K562 (cell line): ENCODE measurements at places on chromosomes 5 and 9.

- DNase-seq, result no peak
Observed at GRCh38 chr9:95505072-95505716, 11.6 kb downstream of the PTCH1 start.

- no peak for DNase-seq
Observed at GRCh38 chr5:111930905-111931461, 174.0 kb upstream of the NREP start.

GRCh38 chr5:10227379-10227778 lies 22.3 kb downstream of the ATPSCKMT start:
- no peak for DNase-seq

DNA sequence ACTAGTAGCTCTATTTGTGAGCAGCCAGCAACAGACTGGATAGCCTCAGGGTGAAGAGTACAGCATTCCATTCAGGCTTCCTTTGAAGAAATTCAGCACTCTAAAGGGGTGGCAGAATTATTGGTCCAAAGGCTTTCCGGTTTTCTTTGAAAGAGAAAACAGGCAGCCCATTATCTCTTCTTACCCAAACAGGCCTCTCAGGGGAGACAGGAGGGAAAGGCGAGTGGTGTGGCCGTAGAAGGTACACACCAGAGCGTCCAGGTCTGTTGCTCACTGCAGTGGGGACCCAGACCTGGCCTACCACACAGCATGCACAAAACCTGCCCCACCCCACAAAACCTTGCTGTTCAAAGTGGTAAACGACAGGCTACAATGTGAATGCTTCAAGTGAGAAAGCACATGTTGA lies 83.3 kb downstream of the ZNF608 start:
- DNase-seq, result no peak

DNA sequence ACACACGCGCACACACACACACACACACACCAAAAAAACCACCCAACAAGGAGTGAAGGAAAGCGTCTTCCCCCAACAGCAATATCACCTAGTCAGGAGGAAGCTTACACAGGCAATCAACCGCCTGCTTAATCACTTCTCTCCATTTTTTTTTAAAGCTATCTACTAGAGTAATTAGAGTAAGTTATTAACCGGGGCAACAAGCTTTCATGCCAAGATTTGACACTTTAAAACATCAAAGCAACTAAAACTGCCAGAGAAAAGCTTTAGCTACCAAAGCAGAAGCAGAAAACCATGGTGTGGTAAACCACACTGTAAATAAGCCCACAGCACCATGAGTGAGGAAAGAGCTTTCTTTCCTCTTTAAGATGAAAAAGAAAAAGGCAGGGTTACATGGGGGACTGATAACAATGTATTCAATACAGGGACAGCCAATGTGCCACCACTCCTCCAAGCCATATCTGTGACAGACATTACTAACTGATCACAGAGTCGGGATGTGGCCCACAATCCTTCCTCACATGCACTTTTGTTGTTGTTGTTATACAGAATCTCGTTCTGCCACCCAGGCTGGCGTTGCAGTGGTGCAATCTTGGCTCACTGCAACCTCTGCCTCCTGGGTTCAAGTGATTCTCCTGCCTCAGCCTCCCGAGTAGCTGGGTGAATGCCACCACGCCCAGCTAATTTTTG lies 282.1 kb downstream of the CRB2 start:
- DNase-seq, result peak; percentile 20

- DNase-seq, result no peak
Observed at GRCh38 chr5:179170606-179171005, 110.4 kb downstream of the ZNF354C start.

- DNase-seq, result peak; percentile 26
Observed at GRCh38 chr5:73596705-73597328, 29.2 kb upstream of the ARHGEF28 start.
